ENCODE measurements at places on chromosomes 1 and 21.

DNA sequence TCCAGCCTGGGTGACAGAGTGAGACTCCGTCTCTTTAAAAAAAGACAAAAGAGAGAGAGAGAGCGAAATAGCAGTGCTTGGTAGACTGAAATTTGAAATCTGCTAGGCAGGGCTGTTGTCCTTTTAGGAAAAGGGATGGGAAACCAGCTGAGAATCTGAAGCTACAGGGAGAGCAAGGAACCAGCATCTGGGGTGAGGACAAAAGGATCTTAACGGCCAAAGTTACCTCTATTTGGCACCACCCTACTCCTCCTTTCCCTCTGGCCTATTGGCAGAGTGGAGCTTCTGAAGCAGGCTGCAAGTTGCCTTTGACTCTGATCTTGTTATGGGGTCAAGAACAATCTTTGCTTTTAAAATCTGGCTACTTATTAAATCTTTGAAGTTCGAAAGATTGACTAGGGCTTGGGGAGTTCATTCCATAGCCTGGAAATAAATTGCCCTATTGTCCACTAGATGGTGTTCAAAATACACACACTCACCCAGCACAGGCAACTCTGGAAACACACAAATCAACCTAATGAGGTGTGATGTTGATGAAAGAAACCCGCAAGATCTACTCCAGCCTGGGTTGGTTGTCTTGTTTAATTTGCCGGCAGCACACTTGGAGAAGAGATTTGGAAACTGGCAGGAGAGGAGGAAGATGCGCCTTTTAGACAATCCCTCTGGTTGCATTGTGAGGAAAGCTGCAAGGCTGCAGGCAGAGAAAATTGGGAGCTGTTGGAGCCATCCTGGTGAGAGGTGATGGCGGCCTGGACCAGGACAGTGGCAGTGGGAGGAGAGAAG lies 16.5 kb upstream of the PARP1 start:
- no peak for DNase-seq

GRCh38 chr1:24501371-24502064 lies 1.1 kb upstream of the RCAN3 start:
- no peak for DNase-seq

DNA sequence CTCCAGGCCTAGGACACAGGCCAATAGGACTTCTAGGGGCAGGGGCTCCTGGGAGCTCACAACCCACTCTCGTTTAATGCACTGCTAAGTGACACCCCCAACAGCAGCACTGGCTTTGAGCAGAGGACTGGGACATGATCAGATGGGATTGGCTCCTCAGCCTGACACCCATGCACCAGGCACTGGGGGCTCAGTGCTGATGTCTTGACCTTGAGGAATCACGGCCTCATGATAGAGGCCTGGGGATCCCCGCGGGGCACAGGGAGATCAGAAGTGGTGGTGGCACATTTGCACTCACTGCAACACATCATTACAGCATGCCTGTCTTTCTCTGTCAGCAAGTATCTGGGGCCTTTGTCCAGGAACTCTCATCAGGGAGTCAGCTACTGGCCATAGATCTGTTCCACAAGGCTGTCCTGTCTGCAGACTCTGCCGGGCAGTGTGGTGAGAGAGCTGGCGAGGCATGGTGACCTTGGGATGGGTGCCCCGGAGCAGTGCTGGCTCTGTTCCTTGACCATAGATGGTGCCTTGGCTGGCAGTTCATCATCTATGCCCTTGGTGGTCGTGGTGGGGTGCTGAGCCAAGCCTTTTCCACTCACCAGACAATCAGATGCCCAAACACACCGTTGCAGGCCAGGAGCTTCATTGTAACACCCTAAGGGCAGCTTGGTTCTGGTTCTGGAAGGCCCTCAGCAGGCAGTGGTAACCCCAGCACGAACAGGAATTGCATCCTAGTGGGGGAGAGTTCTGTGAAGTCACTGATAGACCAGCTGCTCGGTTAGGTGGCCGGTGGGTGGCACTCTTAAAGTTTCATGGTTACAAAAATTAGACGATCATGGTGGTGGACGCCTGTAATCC lies 22.2 kb upstream of the PARP1 start:
- DNase-seq = no peak

DNA sequence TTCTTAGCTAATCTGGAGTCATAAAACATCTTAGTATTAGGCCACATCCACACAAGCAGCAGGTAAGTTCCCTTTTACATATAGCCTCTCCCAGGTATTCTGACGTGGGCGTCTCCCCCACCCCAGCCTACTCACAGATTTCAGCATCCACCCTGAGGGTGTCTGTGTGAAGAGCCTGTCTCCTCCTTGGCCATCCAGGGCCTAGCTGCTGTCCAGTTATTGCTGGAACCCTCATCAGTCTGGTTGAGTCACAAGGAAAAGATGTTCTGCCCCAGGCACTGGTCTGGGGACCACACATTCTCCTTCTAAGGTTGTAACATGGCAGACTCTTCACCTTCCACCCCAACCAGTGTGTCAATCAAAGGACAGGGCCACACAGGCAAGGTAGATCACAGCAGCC lies 57.6 kb downstream of the ETS2 start:
- DNase-seq = no peak

GRCh38 chr1:208437401-208437800 lies 193.2 kb upstream of the PLXNA2 start:
- DNase-seq = no peak

DNA sequence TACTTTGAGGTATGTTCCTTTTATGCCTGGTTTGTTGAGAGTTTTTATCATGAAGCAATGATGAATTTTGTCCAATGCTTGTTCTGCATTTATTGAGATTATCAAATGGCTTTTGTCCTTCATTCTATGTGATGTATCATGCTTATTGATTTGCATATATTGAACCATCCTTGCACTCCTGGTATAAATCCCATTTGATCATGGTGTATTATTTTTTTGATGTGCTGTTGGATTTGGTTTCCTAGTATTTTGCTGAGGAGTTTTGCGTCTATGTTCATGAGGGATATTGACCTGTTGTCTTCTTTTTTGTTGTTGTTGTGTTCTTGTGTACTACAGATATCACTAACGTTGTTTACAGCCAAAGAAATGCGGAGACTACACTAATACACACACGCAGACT lies 4.1 kb downstream of the DNAH14 start:
- DNase-seq = no peak

GRCh38 chr1:244104309-244105060 lies 53.4 kb downstream of the ZBTB18 start:
- no peak for DNase-seq

GRCh38 chr1:64890699-64891447 lies 75.5 kb downstream of the JAK1 start:
- no peak for DNase-seq

- no peak for DNase-seq
Measured at GRCh38 chr1:39822146-39822545, 33.5 kb upstream of the BMP8B start.

- no peak for DNase-seq
Measured at GRCh38 chr1:208113011-208113410, 131.2 kb downstream of the PLXNA2 start.

DNA sequence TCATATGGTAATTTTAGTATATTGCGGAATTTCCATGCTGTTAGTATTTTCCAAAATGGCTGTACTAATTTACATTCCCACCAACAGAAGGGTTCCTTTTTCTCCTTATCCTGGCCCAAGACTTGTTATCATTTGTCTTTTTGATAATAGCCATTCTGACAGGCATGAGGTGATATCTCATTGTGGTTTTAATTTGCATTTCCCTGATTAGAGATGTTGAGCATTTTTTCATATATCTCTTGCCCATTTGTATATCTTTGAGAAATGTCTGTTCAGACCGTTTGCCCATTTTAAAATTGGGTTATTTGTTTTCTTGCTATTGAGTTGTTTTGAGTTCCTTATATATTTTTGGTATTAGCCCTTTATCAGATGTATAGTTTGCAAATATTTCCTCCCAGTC lies 14.0 kb downstream of the CAPZA1 start:
- no peak for DNase-seq

GRCh38 chr1:82091729-82092128 lies 291.0 kb downstream of the ADGRL2 start:
- DNase-seq = no peak

DNA sequence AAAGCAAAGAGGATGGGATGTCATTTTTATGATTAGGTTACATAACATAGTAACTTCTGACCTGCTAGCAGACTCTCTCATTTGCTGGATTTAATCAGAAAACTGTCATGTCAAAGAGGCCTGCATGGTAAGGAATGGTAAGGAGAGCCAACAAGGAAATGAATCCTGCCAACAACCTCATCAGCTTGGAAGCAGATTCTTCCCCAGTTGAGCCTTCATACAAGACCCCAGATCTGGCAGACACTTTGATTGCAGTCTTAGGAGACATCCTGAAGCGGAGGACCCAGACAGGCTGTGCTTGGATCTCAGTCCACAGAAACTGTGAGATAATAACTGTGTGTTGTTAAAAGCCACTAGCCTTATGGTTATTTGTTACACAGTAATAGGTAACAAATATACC lies 27.6 kb upstream of the MARK1 start:
- no peak for DNase-seq

DNA sequence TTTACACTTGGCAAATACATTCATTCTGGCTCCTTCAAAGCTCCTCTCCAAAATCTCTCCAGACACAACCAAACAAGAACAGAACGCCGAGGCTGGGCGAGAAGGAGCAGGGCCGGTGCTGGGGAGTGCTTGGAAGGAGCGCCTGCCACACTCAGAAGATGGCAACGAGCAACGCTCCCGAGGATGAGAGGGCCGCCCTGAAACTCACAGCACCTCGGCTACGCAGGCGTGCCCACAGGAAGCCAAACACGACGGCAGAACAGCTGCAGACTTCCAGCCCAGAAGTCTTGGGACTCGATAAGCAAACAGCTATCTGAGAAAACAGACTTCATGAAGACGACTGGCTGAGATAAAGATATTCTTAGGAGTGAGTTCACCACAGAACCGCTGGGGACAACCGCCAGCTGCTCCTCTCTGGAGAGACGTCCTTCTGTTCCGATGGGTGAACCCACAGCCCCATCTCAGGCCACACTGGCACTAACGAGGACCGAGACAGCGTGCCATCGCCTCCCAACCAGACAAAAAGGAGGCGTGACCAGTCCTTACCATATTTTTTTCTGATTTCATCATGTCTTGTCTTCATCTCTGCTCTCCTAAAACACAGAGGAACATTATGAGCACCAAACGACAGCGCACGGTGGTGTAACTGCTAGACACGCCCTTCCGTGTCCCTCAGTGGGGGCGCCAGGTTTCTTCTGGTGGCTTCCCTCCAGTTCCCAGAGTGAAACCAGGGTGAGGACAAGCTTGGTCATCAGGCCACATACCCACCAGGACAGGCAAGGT lies 18.6 kb downstream of the PTTG1IP start:
- DNase-seq = no peak

DNA sequence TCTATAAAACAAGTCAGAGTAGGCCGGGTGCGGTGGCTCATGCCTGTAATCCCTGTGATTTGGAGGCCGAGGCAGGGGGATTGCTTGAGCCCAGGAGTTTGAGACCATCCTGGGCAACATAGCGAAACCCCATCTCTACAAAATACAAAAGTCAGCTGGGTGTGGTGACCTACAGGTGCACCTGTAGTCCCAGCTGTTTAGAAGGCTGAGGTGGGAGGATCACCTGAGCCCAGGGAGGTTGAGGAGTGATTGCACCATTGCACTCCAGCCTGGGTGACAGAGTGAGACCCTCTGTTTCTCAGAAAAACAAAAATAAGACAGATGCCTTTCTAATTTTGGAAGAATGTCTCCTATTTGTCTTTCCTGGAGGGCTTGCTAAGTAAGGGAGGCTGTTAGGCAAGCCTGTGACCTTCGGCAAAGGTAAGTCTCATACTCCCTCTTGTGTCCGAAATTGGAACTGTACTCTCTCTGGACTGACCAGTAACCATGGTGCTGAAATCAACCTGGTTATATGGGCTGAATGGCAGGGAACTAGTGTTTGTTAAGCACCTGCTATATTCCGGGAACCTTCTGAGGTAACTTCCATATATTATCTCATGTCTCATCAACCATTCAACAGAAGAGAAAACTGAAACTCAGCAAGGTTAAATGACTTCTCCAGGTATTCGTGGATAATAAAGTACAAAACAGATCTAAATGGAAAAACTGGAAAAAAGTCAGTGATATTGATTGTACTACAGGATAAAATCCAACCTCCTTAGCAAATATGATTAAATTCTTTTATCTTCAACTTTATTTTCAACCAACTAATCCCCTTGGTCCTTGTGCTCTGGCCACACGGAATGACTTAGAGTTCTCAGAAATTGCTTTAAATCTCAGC lies 11.8 kb upstream of the RAB3B start:
- peak; percentile 98 for DNase-seq

- DNase-seq = no peak
Measured at GRCh38 chr1:189149547-189150375, 1327.9 kb downstream of the BRINP3 start.

- no peak for DNase-seq
Measured at GRCh38 chr1:116826818-116827606, 72.8 kb downstream of the CD2 start.

Measured in NT2/D1 (cell line).